ENCODE measurements at places on chromosomes 16 and 17. TPM values are rescaled to one million over a fixed set of nuclear protein-coding genes. Genes with fewer than 3 reads are reported as not detected.

KRTAP4-5 gene
- not detected for total RNA-seq

NME3 gene
- total RNA-seq: 55.9 TPM

ST6GALNAC2 gene
- 0.98 TPM for total RNA-seq

ADAD2 gene
- total RNA-seq: not detected

SERPINF2 gene
- total RNA-seq: 2.3 TPM

TSR1 gene
- total RNA-seq: 71.7 TPM

NPB gene
- 0.65 TPM for total RNA-seq

BAIAP2 gene
- 91.9 TPM for total RNA-seq

GHDC gene
- 18.8 TPM for total RNA-seq

WDR90 gene
- 26.8 TPM for total RNA-seq

RUNDC3A gene
- total RNA-seq: 1.0 TPM

IGFALS gene
- total RNA-seq: not detected

CRISPLD2 gene
- 3.1 TPM for total RNA-seq

KRT15 gene
- 5.1 TPM for total RNA-seq

NSRP1 gene
- 29.6 TPM for total RNA-seq

ACE gene
- 0.71 TPM for total RNA-seq

TNFRSF17 gene
- total RNA-seq: not detected

All from A549 treated with ZK216348 at 1 μM for 4 hours (cell line).